Endothelial cell of umbilical vein (primary cell): ENCODE measurements at places on chromosomes 5 and 9. TPM values are rescaled to one million over a fixed set of nuclear protein-coding genes. Genes with fewer than 3 reads are reported as not detected.
A peak's percentile ranks its signal among the peaks of the same experiment; 100 is the strongest.

DNA sequence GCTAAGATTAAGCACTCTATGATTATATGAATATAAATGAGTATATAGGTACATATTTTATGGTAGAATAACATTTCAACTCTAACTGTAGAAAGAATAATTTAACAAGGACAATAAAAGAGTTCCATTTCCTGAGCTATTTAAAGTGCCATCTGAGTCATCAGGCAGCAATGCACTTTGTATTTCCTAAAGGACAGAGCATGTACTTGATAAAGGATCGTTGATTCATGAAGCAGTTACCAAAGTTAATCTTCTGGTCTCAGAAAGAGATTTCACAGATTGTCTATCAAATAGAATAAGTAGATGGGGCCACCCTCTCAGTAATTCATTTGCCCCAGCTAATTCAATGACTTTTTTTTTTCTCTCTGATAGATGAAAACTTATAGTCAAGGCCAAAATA, 747.8 kb downstream of the CDH18 start:
- peak; percentile 21 for DNase-seq

GRCh38 chr5:178428341-178429155, 161.6 kb downstream of the COL23A1 start:
- DNase-seq, result no peak

GRCh38 chr5:118295045-118295444, 693.3 kb downstream of the DTWD2 start:
- DNase-seq, result no peak

Gene PCDHGC4
- total RNA-seq, result 0.90 and 2.1 TPM in 2 replicates

Gene SLC45A2
- total RNA-seq, result not detected in 2 replicates
